Adipocyte (in vitro differentiated cells): ENCODE measurements at places on chromosomes 16 and 17.

DNA sequence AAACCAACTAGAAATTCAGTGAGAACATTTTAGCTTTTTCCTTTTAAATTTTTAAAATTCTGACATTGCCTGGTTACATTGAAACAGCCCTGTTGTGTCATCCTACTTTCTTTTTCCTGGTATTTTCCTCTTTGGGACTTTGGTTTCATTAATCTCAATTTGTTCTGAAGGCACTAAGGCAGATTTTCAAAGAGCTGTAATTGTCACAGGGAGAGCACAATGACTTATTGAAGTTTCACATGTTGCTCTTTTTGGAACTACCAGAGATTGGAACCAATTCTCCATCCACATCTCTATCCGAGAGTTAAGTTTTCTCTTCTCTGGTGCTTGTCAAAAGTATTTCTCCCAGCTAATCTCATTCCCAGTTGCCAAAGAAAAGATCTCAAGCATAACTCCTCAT lies 144.7 kb upstream of the TBX2 start:
- DNase-seq: no peak

- no peak for DNase-seq
Measured at GRCh38 chr16:51814617-51815016, 663.5 kb upstream of the SALL1 start.

DNA sequence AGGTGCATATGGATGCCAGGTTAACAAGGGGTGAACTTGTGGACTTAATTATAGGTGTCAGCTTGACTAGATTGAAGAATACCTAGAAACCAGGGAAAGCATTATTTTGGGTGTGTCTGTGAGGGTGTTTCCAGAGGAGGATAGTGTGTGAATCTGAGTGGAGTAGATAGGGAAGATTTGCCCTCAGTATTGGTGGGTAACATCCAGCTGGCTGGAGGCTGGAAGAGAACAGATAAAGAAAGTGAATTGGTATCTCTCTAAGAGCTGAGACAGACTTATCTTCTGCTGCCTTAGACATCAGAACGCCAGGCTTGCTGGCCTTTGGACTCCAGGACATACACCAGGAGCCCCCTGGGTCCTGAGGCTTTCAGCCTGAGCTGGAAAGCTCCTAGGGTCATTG lies 75.2 kb downstream of the CDRT15 start:
- no peak for DNase-seq

DNA sequence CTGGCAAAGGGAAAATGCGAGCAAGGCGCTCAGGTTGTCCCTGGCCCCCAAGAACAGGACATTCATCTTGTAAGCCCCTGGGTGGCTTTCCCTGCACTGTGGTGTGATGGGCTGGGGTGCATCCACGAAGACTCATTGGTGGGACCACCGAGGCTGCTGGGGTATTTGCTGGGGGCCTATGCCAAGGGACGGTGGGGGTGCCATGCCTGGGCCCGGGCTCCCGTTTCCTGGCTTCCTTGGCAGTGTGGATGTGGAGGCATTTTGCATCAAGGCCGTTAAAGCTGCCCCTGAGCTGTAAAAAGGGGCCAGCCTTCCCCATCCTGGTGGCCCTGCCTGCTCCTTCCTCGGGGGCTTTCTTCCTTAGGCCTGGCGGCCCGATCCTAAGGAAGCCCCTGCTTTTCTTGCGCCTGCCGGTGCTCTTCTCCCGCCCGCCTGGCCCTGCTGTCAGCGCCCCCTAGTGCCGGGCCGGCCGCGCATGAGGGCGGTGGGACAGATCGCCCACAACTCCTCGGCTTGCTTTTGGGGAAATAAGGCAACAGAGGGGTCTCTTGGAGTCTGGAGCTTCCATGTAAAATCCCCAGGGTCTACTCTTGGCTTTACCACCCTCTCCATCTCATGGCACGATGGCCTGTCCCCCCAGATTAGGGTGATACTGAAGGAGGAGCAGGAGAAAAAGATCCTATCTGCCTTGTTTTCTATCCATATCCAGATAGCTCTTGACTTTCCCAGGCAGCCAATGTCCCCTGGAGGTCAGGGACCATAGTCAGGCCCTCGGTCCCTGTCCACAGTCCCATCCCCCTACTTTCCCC lies 9.8 kb upstream of the TBX2 start:
- peak; percentile 73 for DNase-seq

DNA sequence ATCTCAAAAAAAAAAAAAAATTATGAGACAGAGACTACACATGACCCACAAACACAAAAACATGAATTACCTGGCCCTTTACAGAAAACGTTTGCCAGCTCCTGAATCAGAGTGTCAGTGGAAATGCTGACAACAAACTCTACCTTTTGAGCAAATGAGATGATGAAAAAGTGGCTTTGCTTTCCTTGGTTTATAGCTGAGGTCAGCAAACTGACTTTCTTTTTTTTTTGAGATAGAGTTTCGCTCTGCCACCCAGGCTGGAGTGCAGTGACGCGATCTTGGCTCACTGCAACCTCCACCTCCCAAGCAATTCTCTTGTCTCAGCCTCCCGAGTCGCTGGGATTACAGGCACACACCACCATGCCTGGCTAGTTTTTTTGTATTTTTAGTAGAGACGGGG lies 46.3 kb downstream of the ZCCHC14 start:
- DNase-seq: no peak

DNA sequence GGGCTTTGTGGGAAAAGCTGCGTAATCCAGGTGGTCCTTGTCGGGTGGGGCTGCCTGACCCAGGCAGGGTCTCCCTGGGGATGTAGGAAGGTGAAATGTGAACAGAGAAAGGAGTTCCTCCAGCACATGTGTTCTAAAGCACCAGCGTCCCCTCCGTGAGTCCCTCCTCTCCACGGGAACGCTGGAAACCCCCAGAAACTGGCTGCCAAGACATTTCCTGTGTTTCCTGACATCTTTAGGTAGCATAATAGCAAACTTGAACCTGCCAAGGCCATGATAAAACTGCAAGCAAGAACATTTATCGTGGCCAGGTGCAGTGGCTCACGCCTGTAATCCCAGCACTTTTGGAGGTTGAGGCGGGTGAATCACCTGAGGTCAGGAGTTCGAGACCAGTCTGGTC lies 12.6 kb upstream of the PYDC1 start:
- no peak for DNase-seq

- no peak for DNase-seq
Measured at GRCh38 chr17:10029129-10029528, 124.1 kb upstream of the RCVRN start.

DNA sequence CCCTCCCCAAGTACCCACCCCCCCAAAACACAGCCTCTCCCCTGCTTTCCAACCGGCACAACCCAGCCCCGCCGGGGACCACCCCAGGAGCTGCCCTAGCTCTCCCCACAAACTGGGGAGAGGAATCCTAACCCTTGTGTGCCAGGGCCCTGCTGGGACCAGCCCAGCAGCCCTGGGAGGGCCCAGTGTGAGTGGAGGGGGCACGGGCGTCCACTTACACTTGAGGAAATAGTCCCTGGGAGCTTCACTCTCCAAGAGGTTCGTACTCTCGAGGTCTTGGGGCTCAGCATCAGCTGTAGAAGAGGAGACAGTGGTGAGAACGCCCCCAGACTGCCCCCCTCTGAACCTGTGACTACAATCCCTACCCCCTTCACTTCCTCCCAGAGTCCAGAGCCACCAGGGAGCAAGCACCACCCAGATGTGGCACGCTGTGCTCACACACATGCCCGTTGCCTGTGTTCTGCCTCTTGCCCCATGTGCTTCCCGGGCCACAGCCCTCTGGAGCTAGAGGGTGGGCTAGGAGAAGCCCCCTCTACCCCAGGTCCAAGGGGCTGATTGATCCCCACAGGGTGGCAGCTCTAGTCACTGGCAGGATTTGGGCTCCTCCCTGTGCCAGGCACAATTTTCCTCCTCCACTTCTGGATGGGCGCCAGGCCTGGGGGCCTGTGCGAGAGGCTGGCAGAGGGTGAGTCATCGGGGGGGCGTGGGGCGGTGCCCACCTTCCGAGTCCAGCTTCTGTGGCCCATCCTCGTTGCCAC lies 3.0 kb downstream of the TRIM47 start:
- DNase-seq: no peak

DNA sequence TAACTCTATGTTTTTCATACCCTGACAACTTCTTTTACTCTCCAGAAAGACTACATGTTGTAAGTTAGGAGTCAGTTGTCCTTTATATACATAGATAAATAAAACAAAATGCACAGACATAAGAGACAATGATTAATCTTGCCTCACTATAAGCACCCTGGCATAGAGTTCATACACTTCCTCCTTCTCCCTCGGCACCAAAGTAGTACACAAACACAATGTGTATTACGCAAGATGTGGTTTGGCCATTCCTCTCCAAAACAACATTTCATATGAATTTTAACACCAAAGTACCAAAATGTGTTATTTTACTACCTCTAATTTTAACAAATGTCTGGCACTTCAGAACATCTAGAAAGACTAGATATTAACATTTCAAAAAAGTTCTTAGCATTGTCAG lies 17.2 kb upstream of the SLFN11 start:
- peak; percentile 3 for DNase-seq

- no peak for DNase-seq
Measured at GRCh38 chr17:31888124-31888523, 13.4 kb downstream of the UTP6 start.

DNA sequence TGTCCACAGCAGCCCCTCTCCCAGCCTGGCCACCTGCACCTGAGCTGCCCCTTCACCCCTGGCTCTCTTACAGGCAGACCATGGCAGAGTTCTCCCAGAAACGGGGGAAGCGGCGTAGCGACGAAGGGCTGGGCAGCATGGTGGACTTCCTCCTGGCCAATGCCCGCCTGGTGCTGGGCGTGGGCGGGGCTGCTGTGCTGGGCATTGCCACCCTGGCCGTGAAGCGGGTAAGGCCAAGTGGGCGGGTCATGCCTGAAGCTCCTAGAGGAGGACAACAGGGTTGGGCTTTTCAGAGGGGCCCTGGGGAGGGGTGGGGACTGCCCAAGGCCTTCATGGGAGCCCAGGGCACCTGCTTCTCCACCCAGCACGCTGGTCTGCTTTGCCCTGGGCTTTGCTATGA lies 2.2 kb downstream of the MIEF2 start:
- no peak for DNase-seq

DNA sequence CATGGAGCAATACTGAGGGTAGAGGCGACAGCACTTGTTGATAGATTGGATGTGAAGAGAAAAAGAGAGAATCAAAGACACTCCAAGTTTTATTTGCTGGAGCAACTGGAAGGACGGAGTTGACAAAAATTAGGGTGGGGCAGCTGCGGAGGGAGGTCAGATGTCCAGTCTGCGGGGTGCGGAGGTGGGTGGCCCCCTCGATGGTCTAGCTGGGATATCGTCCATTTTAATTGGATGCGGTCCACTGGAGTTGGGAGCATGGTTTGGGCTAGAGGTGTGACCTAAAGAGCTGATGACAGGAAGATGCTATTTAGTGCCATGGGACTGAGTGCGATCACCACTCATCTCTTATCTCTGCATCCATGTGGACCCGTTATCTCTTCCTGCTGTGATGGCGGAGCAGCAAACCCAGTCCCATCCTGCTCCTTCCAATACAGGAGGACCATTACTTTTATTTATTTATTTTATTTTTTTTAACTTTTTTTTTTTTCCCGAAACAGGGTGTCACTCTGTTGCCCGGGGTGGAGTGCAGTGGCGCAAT lies 48.3 kb upstream of the CBX4 start:
- DNase-seq: no peak

DNA sequence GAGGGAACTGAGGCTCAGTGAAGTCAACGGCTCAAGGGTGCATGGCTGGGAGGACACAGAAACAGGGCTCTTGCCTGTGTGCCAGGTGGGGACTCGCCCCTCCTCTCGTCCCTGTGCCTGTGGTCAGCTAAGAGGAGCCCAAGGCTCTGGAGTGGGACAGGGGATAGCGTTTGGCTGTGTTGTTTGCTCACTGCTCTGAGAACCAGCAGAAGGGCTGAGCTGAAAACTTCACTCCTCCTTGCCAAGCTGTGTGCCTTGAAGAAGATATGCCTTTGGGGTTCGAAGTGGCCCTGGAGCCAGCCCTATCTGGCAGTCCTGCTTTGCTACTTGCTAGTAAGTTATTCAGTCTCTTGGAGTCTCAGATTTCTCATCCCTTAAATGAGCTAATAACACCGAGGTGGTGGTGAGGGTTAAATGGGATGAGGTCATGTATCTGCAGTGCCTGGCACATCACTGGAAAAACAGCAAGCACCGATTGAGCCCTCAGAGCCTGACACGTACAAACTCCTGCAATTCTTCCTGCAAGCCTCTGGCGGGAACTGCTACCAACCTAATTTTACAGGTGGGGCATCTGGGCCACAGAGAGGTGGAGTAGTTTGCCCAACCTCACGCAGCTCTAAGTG lies 17.7 kb downstream of the FOXL1 start:
- no peak for DNase-seq

GRCh38 chr17:32388613-32389459 lies 38.9 kb downstream of the ZNF207 start:
- peak; percentile 4 for DNase-seq

DNA sequence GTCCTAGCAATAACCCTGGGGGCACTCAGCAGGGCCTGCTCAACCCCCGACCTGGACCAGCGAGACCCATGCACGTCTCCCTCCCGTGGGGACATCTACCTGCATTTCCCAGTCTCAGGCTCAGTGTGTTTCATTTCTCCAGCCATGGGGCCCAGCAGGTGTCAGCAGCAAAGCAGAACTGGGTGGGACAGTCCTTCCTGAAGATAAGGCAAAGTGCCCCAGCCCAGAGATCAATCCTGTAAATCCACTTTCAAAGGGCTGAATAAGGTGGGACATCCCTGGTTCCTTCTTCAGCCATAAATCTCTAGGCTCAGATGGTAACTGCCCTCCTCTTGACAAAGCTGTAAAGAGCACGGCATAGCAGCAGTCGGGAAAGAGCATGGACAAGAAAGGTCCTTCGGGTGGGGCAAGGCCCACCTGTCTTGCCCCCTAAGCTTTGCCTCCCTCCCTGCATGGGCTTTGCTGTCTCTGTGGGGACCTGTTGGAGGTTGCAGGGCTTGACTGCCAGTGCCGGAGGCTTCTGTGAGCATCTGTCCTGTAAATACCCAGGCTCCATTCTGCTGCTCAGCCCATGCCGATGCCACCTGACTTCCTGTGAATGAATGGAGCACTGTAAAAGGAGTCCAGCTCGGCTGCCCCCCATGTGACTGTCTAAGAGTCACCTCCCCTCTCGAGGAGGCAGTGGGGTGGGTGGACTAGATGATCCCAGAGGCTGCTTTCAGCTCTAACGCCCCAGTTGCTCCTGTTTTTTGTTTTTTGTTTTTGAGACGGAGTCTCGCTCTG lies 84.8 kb upstream of the TBC1D3K start:
- DNase-seq: no peak

- no peak for DNase-seq
Measured at GRCh38 chr16:64545768-64546167, 576.1 kb downstream of the CDH11 start.

DNA sequence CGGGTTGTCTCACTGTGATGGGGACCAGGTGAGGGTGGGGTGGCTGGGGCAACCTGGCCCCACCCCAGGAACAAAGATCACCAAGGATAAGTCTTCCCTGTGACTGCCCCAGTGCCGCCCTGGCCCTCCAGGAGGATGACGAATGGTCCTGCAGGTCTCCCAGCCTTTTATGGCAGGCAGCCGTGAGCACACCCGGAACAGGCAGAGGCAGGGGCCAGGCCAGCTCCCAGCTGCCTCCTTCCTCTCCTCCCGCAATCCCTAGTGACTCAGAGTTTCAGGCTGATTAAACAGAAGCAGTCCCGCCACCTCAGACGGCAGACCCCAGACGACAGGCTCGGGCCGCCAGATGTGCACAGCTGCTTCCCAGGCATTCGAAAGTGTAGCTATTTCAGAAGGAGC lies 13.3 kb downstream of the JUP start:
- DNase-seq: peak; percentile 66

GRCh38 chr17:80779961-80780380 lies 211.7 kb upstream of the CHMP6 start:
- DNase-seq: peak; percentile 80
